ENCODE measurements at places on chromosomes 7 and 10. TPM values are rescaled to one million over a fixed set of nuclear protein-coding genes. Genes with fewer than 3 reads are reported as not detected.
A peak's percentile ranks its signal among the peaks of the same experiment; 100 is the strongest.

The CAPZA2 gene
- 256 TPM for total RNA-seq

The GRID2IP gene
- total RNA-seq = 0.16 TPM

The NDUFB8 gene
- total RNA-seq = 127 TPM

The C10orf88 gene
- 9.7 TPM for total RNA-seq

The INA gene
- total RNA-seq = not detected

The ODAD2 gene
- 1.3 TPM for total RNA-seq

The KIF11 gene
- total RNA-seq = 0.65 TPM

The SHH gene
- not detected for total RNA-seq

The SLIT1 gene
- total RNA-seq = 0.42 TPM

GRCh38 chr7:83985821-83986220 is 208.8 kb downstream of the SEMA3A start:
- no peaks in the 10 kb centered on the region for H3K36me3 ChIP-seq
- no peaks in the 10 kb centered on the region for H3K4me1 ChIP-seq
- no peak overlapping the region for H3K27ac ChIP-seq

DNA sequence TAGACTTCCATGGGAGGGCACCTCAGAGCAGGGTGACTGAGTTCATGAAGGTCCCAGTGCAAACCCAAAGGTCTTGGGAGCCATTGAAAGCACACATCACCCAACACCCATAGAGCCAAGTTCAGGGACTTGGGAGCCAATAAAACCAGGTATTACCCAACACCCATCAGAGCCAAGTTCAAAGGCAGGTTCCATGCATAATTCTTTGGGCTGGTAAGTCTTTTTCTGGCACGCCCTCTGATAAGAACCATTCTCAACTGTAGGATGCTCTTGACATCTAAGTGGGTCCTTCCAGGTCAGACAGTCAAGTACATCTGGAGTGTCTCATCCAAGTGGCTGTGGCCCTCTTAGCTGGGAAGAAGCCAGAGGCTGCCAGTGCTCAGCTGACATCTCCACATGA is 63.2 kb downstream of the EBF3 start:
- no peaks in the 10 kb centered on the region for H3K27me3 ChIP-seq
- no peak overlapping the region for H3K4me3 ChIP-seq
- no peaks in the 10 kb centered on the region for H3K4me1 ChIP-seq
- no peak overlapping the region for H3K27ac ChIP-seq
- no peaks in the 10 kb centered on the region for H3K36me3 ChIP-seq

DNA sequence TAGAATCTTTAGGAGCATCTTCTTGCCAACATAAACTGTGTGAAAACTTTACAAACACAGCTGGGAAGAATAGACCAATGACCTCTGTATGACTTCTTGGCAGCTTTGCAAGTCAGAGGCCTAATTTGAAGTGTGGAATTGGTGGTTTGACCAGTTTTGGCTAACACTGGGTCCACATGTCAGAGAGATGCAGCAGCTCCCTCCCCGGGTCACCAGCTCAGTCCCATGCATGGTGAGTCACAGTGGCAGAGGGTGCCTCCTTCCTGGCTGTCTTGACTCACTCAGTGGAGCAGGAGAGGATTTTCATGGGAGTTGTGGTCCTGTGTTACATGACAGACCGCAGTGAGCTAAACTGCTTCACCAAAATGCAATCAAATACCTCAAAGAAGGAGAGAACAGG is 8.2 kb upstream of the STARD3NL start:
- DNase-seq = peak; percentile 74
- H3K4me3 ChIP-seq = no peak overlapping the region
- no peaks in the 10 kb centered on the region for H3K4me1 ChIP-seq
- no peak overlapping the region for H3K27ac ChIP-seq

- H3K36me3 ChIP-seq = no peaks in the 10 kb centered on the region
- DNase-seq = no peak
- H3K27ac ChIP-seq = no peak overlapping the region
- no peaks in the 10 kb centered on the region for H3K4me1 ChIP-seq
- no peaks in the 10 kb centered on the region for H3K27me3 ChIP-seq
- H3K4me3 ChIP-seq = no peak overlapping the region
Measured at GRCh38 chr10:97508342-97508741, 9.6 kb downstream of the UBTD1 start.

DNA sequence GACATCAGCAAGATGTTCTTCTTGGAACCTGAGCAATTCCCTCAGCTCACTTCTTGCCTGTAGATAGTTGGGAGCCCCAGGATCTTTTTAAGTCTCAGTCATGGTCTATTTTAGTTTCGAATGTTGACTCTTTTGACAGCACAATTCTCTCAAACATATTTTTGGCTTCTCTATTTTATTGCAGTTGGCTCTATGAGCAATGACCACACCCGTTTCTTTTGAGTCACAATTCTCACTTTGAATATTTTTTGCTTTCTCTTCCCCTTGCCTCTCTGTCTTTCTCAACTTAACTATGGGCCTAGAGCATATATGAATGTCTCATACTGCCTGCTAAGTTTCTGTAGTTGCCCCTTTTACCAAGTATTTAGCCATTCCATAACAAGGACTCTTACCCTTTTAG is 222.8 kb downstream of the PTN start:
- no peaks in the 10 kb centered on the region for H3K36me3 ChIP-seq
- H3K4me3 ChIP-seq = no peak overlapping the region
- H3K27me3 ChIP-seq = no peaks in the 10 kb centered on the region
- H3K4me1 ChIP-seq = no peaks in the 10 kb centered on the region
- H3K27ac ChIP-seq = no peak overlapping the region

DNA sequence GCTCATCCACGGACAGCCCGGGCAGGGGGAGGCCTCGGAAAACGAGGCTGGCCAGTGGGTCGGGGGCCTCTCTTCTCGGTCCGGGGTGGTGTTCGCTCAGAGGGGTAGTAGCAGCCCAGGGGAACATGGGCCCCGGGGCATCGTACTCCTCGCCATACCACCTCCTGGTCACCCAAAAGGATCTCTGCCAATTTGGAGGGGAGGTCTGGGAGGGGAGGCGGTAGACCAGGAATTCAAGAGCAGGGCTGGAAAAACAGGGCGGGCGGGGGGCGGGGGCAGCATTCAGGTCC is 67.4 kb downstream of the SLC29A4 start:
- H3K36me3 ChIP-seq = peaks cover 7% of the 10 kb centered on the region
- no peak for DNase-seq
- H3K27me3 ChIP-seq = no peaks in the 10 kb centered on the region
- no peaks in the 10 kb centered on the region for H3K4me1 ChIP-seq
- H3K4me3 ChIP-seq = no peak overlapping the region

- peak overlapping the region; percentile 60 for H3K27ac ChIP-seq
- H3K27me3 ChIP-seq = no peaks in the 10 kb centered on the region
- peaks cover 6% of the 10 kb centered on the region for H3K4me1 ChIP-seq
- no peak overlapping the region for H3K4me3 ChIP-seq
- no peak for DNase-seq
Measured at GRCh38 chr7:73879977-73880681, 19.2 kb downstream of the TMEM270 start.

DNA sequence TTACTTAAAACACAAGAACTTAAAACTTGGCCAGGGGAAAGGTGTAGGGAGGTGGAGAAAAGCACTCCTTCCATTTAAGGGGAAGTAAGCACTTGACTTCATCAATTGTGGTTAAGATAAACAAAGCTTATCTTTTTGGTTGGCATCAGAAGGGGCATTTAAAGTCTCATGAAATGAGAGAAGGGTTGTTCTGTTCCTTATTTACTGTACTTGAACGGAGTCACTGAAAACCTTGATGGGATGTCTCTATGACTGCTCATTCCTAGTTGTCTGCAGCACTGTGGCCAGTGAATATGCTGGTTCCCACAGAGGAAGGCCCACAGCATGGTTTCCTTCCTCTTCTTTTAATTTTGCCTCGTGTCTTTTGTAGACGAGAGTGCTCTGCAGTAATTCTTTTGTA is 229.3 kb downstream of the AUTS2 start:
- H3K4me1 ChIP-seq = no peaks in the 10 kb centered on the region
- no peak for DNase-seq
- H3K27me3 ChIP-seq = no peaks in the 10 kb centered on the region
- no peak overlapping the region for H3K27ac ChIP-seq
- H3K4me3 ChIP-seq = no peak overlapping the region

GRCh38 chr10:8035006-8035640 is 19.4 kb upstream of the GATA3 start:
- no peak overlapping the region for H3K4me3 ChIP-seq
- no peak overlapping the region for H3K27ac ChIP-seq
- no peaks in the 10 kb centered on the region for H3K27me3 ChIP-seq
- DNase-seq = no peak
- H3K36me3 ChIP-seq = no peaks in the 10 kb centered on the region

- no peak for DNase-seq
- no peaks in the 10 kb centered on the region for H3K36me3 ChIP-seq
- no peak overlapping the region for H3K4me3 ChIP-seq
- no peaks in the 10 kb centered on the region for H3K4me1 ChIP-seq
Measured at GRCh38 chr7:25006276-25006675, 26.3 kb upstream of the OSBPL3 start.

GRCh38 chr7:24191362-24191761 is 92.6 kb upstream of the NPY start:
- H3K27ac ChIP-seq = no peak overlapping the region
- no peak overlapping the region for H3K4me3 ChIP-seq
- no peaks in the 10 kb centered on the region for H3K4me1 ChIP-seq
- H3K27me3 ChIP-seq = no peaks in the 10 kb centered on the region
- no peak for DNase-seq

DNA sequence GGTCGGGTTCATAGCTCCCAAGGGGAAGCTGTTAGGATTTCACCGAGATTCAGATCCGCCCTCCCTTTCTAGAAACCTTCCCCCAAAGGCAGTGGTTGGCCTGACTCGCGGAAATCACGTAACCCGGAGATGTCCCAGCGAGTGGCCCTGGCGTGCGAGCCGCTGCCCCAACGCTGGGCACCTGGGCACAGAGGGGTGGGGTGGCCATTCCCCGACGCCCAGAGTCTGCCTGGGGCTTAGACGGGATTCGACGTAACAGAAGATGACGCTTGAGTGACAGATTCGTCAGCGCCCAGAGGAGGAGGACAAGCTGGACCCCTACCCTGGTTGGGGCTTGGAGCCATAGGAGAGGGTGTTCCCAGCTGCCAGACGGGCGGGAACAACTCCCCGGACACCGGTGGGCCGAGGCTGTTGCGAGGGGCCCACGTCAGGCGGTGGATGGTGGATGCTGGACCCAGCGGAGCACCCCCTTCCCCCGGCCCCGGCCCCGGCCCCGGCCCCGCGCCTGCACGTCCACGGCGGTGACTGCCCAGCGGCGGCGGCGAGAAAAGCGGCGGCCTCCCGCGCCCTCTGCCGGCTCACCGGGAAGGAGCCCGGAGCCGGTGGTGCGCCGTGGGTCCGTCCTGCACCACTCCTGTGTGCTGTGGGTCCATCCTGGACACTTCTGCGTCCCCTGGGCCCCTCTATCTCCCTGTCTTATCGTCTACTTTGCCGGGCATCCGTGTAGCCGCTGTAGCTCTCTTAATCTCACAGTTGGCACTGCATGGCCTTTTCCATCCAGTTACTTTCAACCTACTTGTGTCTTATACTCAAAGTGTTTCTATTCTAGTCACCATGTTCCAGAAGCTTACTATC is 35.4 kb upstream of the KNDC1 start:
- H3K4me3 ChIP-seq = no peak overlapping the region
- no peaks in the 10 kb centered on the region for H3K27me3 ChIP-seq
- no peak overlapping the region for H3K27ac ChIP-seq
- no peaks in the 10 kb centered on the region for H3K4me1 ChIP-seq

- no peak for DNase-seq
- H3K4me1 ChIP-seq = no peaks in the 10 kb centered on the region
- H3K4me3 ChIP-seq = no peak overlapping the region
- H3K36me3 ChIP-seq = no peaks in the 10 kb centered on the region
- no peaks in the 10 kb centered on the region for H3K27me3 ChIP-seq
Measured at GRCh38 chr7:116086547-116087045, 56.0 kb upstream of the TFEC start.

DNA sequence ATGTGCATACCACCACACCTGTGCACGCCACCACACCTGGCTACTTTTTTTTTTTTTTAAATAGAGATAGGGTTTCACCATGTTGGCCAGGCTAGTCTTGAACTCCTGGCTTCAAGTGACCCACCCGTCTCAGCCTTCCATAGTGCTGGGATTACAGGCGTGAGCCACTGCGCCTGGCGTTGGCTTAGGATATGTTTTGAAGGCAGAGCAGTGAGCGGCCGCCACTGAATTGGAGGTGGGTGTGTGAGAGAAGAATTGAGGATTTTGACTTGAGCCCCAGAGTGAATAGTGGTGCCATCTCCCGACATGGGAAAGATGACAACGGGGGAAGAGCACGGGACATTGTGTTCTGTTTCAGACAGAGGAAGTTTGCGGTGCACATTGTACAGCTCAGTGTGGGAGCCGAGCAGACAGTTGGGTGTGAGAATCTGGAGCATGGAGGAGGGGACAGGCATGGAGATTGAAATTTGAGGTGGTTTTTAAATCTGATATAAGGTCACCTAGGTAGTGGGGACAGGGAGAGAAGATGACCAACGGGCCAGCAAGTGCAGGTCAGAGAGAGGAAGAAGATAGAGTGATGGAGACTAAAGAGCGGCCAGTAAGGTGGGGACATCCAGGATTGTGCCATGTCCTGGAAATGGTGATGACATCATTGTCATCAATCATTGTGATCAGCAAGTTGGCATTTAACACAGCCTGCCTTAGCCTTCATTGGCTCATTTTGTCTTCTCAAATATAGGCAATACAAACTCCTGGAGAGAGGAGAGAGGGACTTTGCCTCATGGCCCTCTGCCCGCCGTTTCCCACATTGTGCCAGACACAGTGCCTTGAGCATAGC is 35.8 kb downstream of the VWA2 start:
- H3K4me1 ChIP-seq = no peaks in the 10 kb centered on the region
- no peaks in the 10 kb centered on the region for H3K36me3 ChIP-seq
- no peak overlapping the region for H3K27ac ChIP-seq
- no peaks in the 10 kb centered on the region for H3K27me3 ChIP-seq

- H3K36me3 ChIP-seq = no peaks in the 10 kb centered on the region
- H3K4me1 ChIP-seq = no peaks in the 10 kb centered on the region
- no peak overlapping the region for H3K4me3 ChIP-seq
- no peak for DNase-seq
- H3K27ac ChIP-seq = no peak overlapping the region
- H3K27me3 ChIP-seq = no peaks in the 10 kb centered on the region
Measured at GRCh38 chr10:130025811-130026485, 61.9 kb upstream of the EBF3 start.

DNA sequence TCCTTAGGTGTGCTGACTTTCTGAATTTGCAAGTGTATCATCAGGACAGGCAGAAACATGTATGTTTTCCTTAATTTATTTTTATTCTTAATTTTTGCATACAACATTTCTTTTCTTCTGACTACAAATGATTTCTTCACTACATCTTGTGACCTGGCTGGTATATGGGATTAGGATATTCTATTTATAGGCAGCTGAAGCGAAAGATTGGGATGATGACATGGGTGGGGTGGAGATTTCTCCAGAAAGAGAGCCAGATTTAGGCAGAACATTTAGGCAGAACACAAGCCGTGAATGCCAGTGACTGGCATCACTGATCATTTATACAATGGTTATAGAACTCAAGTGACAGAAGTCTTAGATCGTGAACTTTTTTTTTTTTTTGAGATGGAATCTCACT is 256.7 kb downstream of the KLF6 start:
- H3K27me3 ChIP-seq = no peaks in the 10 kb centered on the region
- no peaks in the 10 kb centered on the region for H3K36me3 ChIP-seq
- no peak overlapping the region for H3K27ac ChIP-seq
- peaks cover 5% of the 10 kb centered on the region for H3K4me1 ChIP-seq
- H3K4me3 ChIP-seq = no peak overlapping the region

- no peaks in the 10 kb centered on the region for H3K4me1 ChIP-seq
- H3K27ac ChIP-seq = no peak overlapping the region
- no peak for DNase-seq
- no peak overlapping the region for H3K4me3 ChIP-seq
Measured at GRCh38 chr10:60130130-60130579, 223.8 kb upstream of the CCDC6 start.

- H3K27ac ChIP-seq = no peak overlapping the region
- no peaks in the 10 kb centered on the region for H3K27me3 ChIP-seq
- H3K36me3 ChIP-seq = no peaks in the 10 kb centered on the region
- no peak overlapping the region for H3K4me3 ChIP-seq
- H3K4me1 ChIP-seq = no peaks in the 10 kb centered on the region
Measured at GRCh38 chr10:13352519-13352918, 4.4 kb upstream of the SEPHS1 start.
